Activated naive CD4-positive, alpha-beta T cell treated with anti-CD3 and anti-CD28 coated beads, Interleukin-2, amount 50 U/mL, for 72 hours (primary cell): ENCODE measurements at places on chromosomes 7 and 10.

DNA sequence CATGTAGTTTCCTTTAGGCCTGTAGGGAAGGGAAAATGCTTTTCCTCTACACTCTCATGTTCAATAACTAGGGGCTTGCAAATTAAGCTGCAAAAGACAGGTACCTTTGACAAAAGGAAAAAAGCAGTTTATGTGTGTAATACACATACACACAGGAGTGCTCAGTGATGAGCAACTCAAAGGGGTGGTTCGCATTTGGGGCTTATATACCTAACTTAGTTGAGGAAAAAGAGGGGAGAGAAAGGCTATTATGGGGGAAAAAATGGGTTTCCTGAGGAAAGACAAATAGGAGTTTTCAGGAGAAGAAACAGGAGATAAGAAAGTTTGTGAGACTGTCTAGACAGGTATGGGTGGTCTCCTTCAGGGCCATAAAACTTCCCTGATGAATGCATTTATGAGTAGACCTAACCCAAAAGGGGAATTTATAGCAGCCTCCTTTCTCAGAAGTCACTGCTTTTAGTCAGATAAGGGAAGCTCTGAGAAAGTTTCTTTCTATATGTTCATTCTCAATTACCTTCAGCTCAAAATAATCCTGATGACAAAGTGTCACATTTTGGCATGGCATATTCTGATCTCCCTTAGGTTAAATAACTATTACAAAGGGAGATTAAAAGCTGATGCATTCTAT lies 55.2 kb upstream of the EZH2 start:
- DNase-seq, result no peak

DNA sequence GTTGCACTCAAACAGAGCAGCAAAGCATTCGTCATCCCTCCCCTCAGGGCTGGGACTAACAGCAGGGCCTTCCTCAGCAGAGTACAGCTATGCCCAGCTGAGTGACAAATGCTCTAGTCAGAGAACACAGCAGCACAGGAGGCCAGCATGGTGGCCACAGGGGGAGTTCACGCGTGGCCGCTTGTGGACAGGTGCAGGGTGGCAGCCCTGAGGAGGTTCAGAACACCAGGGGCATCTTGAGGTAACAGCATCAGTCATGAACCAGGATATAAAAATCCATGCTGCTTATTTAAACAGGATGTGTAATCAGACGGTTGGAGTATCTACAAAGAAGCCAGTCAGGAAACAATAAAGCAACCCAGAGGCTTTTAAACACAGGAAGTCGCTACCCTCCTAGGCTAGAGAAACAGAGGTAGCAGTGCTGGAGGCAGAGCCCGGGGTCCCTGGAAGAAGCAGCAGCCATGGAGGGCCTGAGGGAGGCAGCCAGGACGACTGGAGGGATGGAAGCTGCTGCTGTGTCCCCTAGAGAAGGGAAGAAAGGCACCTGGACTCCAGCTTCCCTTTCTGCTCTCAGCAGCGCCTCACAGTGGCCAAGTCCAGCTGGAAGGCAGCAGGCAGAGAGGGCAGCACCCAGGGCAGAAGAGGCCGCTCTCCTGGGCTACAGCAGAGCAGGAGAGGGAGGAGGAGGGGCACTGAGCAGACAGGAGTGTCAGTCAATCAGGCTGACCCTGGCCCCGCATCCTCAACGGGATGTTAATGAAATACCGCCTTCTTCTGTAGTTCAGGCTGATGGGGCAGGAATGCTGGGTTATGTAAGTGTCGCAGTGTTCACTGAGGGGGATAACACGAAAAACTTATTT lies 70.8 kb upstream of the UCN3 start:
- peak; percentile 75 for DNase-seq

- no peak for DNase-seq
These were observed 238.5 kb downstream of the PRKG1 start for GRCh38 chr10:51312817-51313216.

- no peak for DNase-seq
These were observed 94.5 kb downstream of the PTPRE start for GRCh38 chr10:128001363-128001745.

- no peak for DNase-seq
These were observed 13.0 kb upstream of the DLG5 start for GRCh38 chr10:77939561-77940001.

- DNase-seq, result no peak
These were observed 503.0 kb upstream of the FOXK1 start for GRCh38 chr7:4178916-4179687.

DNA sequence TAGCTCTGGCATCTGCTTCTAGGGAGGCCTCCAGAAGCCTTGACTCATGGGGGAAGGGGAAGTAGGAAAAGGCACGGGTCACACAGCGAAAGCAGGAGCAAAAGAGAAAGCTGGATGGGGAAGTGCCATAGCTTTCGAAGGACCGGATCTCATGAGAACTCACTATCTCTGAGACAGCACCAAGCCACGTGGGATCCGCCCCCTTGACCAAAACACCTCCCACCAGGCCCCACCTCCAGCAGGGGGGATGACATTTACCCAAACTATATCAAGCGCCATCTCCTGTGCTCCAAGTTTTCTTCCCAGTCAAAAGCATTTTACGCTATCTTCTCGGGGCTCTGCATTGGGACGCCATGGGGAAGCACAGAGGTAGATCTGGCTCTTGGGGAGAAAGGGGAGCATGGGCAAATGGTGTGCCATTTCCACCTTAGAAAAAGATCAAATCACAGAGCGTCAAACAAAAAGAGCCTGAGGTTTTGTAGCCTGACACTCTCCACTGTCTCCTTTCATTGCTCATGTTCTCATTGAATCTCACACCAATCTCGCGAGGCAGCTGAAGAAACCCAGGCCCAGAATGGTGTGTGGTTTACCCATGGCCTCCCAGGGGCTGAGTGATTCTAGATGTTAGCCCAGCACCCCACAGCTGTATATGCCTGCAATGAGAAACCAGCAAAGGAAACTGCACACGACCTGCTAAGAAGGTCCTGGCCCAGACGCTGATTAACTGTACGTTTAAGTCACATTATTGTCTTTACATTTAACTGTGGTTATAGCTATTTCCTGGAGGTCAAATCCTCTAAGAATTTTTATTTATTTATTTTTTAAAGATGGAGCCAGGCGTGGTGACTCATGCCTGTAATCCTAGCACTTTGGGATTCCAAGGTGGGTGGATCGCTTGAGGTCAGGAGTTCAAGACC lies 8.1 kb upstream of the OLAH start:
- no peak for DNase-seq

DNA sequence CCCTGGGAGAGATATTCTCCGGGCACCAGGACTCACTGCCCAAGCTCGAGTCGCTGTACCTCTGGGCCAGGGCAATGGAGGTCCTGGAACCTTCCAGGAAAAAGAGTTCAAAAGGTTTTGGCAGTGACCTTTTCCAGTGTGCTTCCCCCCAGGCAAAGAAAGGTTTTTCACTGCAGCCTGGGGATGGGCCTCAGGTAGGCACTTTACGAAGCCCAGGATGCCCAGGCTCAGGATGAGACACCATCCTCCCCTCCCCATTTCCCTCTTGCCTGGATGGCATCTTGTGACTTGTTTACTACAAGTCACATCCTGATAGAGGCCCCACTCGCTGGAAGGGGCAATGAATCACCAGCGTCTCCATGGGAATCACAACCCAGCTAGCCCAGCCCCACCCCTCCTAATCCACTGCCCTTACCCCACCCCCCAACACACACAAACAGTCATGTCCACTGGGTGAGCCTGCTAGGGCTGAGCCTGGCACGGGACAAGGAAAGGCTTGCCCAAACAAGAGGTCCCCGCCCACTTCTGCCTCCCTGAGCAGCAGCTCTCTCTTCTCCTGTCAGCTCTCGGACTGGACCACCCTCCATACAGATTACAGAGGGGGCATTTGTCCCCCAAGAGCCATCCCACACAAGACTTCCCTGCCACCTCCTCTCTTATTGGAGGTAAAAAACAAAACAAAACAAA lies 93.8 kb upstream of the SMNDC1 start:
- DNase-seq, result no peak

GRCh38 chr7:106864298-106865081 lies 592 bp upstream of the PIK3CG start:
- no peak for DNase-seq
